Ascending aorta (tissue), 2 donors: ENCODE measurements at places on chromosomes 1 and 21.

DNA sequence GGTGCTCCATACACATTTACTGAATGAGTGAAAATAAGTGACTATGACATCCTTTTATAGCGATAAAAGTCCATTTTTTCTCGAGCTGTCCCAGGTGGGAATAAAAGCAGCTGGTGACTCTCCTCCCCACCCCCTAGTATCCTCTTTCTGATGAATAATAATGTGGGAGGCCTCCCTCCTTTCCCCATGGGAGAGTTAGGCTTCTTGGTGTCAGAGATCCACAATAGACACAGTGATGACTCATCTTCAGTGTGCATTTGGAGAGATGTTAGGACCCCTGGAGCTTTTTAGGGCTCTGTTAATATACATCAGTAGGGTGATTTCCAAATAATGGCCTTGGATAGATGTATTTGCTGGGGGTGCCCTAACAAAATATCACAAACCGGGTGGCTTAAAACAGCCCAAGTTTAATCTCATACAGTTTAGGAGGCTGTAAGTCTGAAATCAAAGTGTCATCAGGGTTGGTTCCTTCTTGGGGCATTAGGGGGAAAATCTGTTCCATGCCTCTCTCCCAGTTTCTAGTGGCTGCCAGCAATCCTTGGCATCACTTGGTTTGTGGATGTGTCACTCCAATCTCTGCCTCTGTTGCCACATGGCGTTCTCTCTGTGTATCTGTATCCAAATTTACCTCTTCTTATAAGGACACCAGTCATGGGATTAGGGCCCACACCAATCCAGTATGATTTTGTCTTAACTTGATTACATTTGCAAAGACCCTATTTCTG is 4.4 kb upstream of the PHC2 start:
- no peak for DNase-seq

GRCh38 chr21:21290751-21291150 is 292.5 kb downstream of the NCAM2 start:
- no peak for DNase-seq

DNA sequence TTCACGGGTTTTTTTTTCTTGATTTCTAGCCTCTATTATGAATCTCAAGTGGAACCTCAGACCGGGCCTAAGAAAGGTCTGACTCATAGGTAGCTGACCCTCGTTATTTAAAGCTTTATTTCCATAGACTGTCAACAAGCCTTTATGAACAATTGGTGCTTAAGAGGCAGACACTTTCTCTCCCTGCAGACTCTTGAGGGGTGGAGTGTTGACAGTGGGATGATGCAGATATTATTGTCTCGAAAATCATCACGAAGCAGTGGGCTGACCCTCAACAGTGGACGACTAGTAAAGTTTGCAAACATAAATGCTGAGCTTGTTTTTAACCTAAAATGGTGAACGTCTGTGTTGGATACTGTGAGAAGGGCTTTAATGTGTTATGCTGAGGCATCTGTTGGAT is 1.8 kb downstream of the SFT2D2 start:
- DNase-seq: no peak

DNA sequence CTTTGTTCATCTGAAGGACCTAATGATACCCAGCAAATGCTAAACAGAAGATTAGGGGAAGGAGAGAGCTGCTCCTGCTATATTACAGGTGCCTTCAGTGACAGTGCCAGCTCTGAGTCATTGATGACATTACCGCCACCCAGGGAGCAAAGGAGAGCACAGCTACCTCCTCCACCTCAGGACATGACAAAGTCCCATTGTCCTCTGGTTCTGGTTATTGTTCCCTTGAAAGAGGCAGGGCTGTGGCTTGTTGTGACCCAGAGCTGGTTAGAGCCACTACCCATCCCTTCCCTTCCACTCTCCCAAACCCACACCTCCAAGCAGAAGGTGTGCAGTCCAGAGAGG is 363.5 kb upstream of the DUSP10 start:
- DNase-seq: no peak

- no peak for DNase-seq
These were observed 610 bp downstream of the WDR26 start for GRCh38 chr1:224433701-224434672.

DNA sequence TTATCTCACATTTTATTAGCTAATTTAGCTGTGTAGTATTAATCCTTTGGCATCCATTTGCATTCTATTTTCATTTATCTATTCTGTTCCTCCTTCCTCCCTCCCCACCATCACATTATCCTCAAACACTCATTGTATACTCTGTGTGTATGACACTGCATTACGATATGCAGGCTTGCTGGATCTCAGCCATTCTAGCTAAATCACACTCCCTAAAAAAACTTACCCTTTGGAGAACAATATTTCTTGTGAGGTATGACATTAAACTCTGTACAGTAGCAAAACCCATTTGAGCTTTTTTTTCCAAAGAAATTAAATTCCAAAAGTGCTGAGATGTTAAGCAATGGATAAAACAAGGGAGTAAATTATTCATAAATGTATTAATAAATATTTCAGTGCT is 11.4 kb upstream of the RAB3GAP2 start:
- no peak for DNase-seq

GRCh38 chr1:54376430-54377039 is 29.7 kb downstream of the SSBP3 start:
- DNase-seq: no peak

DNA sequence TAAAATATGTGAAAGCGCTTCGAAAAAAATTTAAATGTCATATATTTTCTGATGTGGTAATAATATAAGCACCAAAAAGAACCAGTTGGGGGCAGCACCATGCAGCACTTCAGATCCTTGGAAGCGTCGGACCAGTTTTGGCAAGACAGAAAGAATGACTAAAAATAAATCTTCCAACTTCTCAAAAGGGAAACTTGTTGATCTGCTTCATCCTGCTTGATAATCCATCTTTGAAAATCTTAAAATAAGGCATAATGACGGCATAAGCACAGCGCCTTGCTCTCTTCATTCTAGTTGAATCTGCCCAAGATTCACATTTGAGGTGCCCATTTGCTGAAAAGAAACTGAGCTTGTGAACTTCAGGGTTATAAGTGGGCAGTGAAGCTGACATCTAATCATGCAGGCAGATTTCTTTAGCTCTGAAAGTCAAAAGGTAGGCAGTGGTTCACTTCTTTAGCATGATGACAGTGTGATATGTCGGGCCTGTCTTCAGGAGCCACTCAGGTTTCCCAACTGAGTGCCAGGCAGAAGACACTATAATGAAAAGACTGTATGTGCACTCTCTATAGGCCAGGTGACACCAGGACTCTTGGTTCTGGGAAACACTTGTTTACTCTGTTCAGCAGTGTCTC is 19.8 kb upstream of the MUTYH start:
- DNase-seq: no peak

DNA sequence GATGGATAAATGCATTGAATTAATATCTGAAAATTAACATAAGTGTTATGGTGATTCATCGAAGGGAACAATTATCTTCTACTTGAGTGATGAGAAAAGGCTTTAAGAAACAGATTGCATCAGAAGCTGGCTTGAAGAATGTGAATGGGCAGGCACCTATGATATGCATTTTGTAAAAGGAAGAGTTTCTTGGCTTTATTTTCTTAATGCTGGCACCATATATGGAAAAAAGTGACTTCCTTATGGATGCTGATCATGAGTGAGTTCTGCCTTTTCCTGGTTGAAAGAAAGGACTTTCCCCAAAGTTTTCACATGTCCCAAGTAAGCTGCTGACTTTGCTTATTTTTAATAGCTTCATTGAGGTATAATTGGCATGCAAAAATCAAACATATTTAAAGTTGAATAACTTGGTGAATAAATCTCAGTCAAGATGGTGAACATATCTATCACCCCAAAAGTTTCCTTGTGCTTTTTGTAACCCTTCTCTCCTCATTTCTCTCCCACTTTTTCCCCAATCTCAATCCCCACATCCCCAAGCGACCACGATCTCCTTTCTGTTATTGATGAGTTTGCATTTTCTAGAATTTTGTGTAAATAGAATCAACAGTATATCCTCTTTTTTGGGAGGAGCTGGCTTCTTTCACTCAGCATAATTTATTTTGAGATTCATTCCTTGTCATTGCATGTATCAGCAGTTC is 74.2 kb downstream of the SPATA46 start:
- no peak for DNase-seq

GRCh38 chr1:234647245-234647644 is 37.3 kb upstream of the IRF2BP2 start:
- DNase-seq: no peak

GRCh38 chr1:56745231-56745630 is 74.0 kb downstream of the FYB2 start:
- no peak for DNase-seq

GRCh38 chr1:182855911-182856310 is 16.8 kb downstream of the DHX9 start:
- no peak for DNase-seq

DNA sequence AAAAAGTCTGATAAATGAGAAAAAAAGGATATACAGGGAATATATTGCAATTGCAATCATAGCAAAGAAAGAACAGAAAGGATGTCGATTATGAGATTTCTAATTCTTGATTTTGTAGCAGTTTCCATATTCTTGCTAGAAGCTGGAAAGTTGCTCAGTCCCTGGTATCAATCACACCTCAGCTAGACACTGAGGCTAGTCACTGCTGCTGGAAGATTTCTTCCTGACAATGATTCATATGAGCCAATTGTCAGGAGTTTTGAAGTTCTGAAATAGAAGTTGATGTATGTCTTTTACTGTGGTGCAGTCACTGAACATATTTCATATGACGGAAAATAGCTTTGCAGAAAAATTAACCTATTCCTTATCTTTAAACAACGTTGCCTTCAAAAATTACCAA is 208.4 kb upstream of the C1orf105 start:
- DNase-seq: no peak

GRCh38 chr1:239537795-239538194 is 151.4 kb downstream of the CHRM3 start:
- no peak for DNase-seq

DNA sequence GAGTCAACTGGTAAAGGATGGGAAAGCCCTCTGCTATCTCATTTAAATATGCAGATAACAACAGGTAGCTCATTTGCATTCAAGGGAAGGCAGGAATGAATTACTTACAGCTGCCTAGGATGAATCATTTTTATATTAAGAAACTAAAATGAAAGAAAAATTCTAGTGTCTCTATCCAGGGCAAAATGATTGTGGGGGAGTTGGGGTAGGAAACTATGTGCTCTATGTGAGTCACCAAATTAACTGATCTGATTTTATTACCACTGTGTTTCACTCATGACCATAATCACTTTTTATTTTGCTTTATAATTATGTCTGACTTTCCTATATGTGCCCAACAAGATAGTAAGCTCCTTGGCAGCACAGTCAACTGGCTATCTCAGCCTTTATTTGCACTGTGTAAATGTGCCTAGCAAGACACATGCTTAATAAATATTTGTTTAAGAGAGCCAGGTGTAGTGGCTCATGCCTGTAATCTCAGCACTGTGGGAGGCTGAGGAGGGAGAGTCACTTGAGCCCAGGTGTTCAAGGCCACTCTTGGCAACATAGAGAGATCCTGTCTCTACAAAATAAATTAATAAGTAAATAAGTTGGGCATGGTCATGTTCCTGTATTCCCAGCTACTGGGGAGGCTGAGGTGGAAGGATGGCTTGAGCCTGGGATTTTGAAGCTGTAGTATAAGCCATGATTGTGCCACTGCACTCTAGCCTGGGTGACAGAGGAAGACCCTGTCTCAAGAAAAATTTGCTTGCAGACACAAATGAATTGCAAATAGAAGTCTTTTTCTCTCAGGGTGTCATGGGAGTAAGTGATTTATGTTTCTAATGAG is 84.1 kb downstream of the SPAG17 start:
- no peak for DNase-seq

DNA sequence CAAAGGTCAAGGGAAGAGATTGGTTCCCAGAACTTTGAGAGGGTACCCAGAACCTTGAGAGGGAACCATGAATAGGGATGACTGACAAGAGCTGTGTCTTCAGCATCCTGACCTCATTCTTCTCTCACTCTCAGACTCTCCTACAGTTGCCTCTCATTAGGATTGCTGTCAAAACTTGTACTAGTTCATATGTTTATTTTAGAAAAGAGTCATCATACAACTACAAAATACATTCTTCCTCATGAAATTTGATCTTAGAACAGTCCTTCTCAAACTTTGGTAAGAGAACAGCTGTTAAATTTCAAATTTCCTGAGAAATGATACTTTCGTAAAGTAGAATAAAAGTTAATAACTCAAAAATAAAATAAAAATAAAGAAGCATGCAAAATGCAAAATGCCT is 161.4 kb upstream of the ZRANB2 start:
- DNase-seq: no peak

- no peak for DNase-seq
These were observed 23.4 kb upstream of the NUF2 start for GRCh38 chr1:163298365-163298764.

- no peak for DNase-seq
These were observed 112.7 kb upstream of the COA6 start for GRCh38 chr1:234260578-234260977.

DNA sequence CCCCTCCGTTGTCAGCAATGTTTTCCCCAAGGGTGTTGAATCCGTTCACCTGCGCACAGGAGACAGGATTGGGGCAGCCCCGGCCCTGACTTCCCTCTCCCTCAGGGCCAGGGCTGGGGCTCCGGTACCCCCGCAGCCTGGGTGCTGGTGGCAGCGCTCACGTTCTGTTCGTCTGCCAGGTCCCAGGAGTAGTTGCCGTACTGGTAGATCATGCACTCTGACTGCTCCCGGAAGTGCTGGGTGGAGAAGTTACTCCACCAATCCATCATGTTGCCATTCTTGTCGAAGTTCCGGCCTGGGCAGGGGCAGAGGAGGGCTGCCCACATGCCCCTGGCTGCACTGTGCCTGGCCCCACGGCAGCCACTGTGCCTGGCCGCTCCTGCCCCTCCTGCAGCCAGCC is 6.1 kb downstream of the PRXL2B start:
- no peak for DNase-seq

DNA sequence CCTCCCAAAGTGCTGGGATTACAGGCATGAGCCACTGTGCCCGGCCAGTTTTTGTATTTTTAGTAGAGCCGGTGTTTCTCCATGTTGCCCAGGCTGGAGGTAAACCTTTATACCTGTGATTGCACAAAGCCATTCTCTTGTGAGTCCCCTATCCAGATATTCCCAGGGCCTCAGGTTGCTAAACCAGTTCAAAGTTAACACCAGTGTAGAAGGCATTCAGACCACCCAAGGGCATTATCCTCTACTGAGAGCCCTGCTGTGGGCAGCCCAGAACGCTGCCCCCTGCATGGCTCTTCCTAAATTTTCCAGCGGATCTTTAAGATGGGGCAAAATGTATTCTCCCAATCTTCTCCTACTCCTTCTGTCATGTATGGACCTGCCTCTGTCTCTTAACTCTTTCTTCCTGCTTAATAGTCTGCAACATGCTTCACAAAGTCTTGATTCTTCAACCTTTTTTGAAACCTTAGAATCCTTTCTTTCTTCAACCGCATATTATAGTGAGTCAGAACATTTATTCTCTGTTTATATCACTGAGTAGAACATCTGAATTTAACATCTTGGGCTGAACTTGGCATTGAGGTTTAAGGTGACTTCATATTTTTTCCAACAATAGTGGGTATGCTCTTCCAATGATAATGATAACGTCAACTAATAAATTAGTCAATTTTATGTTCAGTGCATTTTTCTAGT is 36.0 kb downstream of the UBE4B start:
- DNase-seq: no peak

GRCh38 chr1:21021311-21021710 is 155.4 kb downstream of the EIF4G3 start:
- DNase-seq: no peak
